Activated CD4-positive, alpha-beta memory T cell treated with anti-CD3 and anti-CD28 coated beads, Interleukin-2, amount 10 ng/mL, durations not matched to agents 7 days and 5 days (primary cell): ENCODE measurements at places on chromosomes 2 and 18. TPM values are rescaled to one million over a fixed set of nuclear protein-coding genes. Genes with fewer than 3 reads are reported as not detected.

Gene NYAP2
- not detected for total RNA-seq

- H3K36me3 ChIP-seq: no peaks in the 10 kb centered on the region
- H3K4me1 ChIP-seq: no peaks in the 10 kb centered on the region
- no peak overlapping the region for H3K4me3 ChIP-seq
- DNase-seq: no peak
- peaks cover 13% of the 10 kb centered on the region for H3K27me3 ChIP-seq
Measured at GRCh38 chr2:234741976-234742375, 209.8 kb upstream of the SH3BP4 start.

Gene CROCC2
- total RNA-seq: not detected

Gene SLC16A14
- total RNA-seq: 0.40 TPM

DNA sequence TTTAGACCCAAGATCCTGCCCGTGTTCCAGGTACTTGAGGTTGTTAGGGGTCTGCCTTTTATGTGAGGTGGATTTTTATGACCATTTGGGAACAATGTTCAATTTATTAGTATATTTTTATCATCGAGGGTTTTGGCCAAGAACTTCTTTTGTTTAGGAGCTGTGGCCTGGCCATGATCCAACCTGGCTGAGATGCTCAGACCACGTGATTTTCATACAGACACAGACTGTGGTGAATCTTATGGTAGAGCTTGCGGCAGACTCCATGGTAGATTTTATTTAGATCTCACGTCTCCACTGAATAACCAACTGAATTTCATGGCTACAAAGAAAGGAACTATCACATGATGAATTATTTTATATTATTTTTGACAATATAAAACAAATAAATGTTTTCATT, 405.5 kb upstream of the VWC2L start:
- no peak overlapping the region for H3K27ac ChIP-seq
- no peak overlapping the region for H3K4me3 ChIP-seq
- no peaks in the 10 kb centered on the region for H3K36me3 ChIP-seq
- H3K27me3 ChIP-seq: no peaks in the 10 kb centered on the region
- H3K4me1 ChIP-seq: no peaks in the 10 kb centered on the region

- no peak overlapping the region for H3K27ac ChIP-seq
- H3K4me1 ChIP-seq: no peaks in the 10 kb centered on the region
- DNase-seq: no peak
- no peaks in the 10 kb centered on the region for H3K27me3 ChIP-seq
- H3K36me3 ChIP-seq: peaks cover 40% of the 10 kb centered on the region
- no peak overlapping the region for H3K4me3 ChIP-seq
Measured at GRCh38 chr2:15640261-15640711, 48.6 kb downstream of the DDX1 start.

GRCh38 chr2:10493634-10494281, 45.6 kb upstream of the ODC1 start:
- H3K4me1 ChIP-seq: peaks cover 24% of the 10 kb centered on the region
- H3K36me3 ChIP-seq: no peaks in the 10 kb centered on the region
- peaks cover 38% of the 10 kb centered on the region for H3K27me3 ChIP-seq

Gene HOXD11
- total RNA-seq: not detected

GRCh38 chr2:27735263-27735904, 36.1 kb upstream of the MRPL33 start:
- H3K36me3 ChIP-seq: no peaks in the 10 kb centered on the region
- H3K27me3 ChIP-seq: no peaks in the 10 kb centered on the region
- no peak overlapping the region for H3K4me3 ChIP-seq
- no peak overlapping the region for H3K27ac ChIP-seq
- peaks cover 9% of the 10 kb centered on the region for H3K4me1 ChIP-seq
- peak; percentile 44 for DNase-seq

DNA sequence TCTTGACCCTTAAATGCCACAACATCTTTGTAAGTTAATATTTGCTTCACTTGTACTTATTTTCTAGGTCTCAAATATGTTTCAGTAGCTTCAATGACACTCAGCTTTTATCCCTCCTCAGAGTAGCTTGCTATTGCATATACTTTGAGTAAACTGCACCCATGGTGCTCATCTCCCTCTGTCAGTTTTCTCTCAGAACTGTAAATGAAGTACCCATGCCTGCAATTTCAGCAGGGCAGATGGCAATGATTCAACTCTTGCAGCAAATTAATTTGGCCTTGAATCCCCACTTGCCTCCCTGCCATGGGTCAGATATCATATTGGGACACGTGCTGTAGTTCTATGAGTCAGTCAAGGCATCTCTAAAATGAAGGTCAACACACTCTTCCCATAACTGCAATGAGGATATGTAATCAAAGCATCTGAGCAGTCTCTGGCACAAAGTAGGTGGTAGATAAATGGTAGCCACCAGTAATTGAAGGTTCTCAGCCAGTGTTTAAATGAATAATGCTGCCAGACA, 225.8 kb downstream of the PIEZO2 start:
- no peak for DNase-seq
- H3K4me1 ChIP-seq: no peaks in the 10 kb centered on the region
- H3K27me3 ChIP-seq: peaks cover 2% of the 10 kb centered on the region
- H3K4me3 ChIP-seq: no peak overlapping the region
- no peak overlapping the region for H3K27ac ChIP-seq

GRCh38 chr2:6975988-6976387, 58.8 kb downstream of the RNF144A start:
- no peaks in the 10 kb centered on the region for H3K4me1 ChIP-seq
- no peak overlapping the region for H3K4me3 ChIP-seq
- H3K36me3 ChIP-seq: peaks cover 20% of the 10 kb centered on the region
- no peak overlapping the region for H3K27ac ChIP-seq

Gene EIF5B
- total RNA-seq: 38.3 TPM

DNA sequence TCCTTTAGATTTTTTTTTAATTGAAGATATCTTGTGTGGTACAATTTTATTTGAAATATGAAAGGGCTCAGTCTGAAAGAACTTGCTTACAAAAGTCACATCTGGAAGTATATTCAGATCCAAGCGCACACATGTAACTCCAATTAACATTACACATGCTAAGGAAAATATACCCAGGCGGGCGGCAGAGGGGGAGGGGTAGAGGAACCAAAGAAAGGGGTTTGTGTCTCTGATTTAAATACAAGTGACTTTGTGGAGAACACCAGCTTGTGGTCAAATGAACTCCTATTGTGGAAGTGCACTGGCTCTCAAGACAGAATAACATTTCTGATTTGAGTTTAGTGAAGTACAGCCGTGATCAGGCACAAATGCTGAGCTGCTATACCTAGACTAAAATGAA, 280.2 kb upstream of the SOX11 start:
- no peak for DNase-seq
- no peaks in the 10 kb centered on the region for H3K4me1 ChIP-seq
- no peaks in the 10 kb centered on the region for H3K36me3 ChIP-seq
- no peak overlapping the region for H3K27ac ChIP-seq
- no peaks in the 10 kb centered on the region for H3K27me3 ChIP-seq
- H3K4me3 ChIP-seq: no peak overlapping the region

Gene MERTK
- 0.20 TPM for total RNA-seq

GRCh38 chr2:223865907-223866508, 28.6 kb upstream of the AP1S3 start:
- peak overlapping the region; percentile 90 for H3K27ac ChIP-seq
- H3K4me1 ChIP-seq: peaks cover 35% of the 10 kb centered on the region
- H3K36me3 ChIP-seq: peaks cover 21% of the 10 kb centered on the region
